ENCODE measurements at places on chromosomes 3 and 15.

GRCh38 chr3:42831321-42831713 lies 22.1 kb downstream of the ACKR2 start:
- DNase-seq = peak; percentile 42

- DNase-seq = no peak
Measured at GRCh38 chr15:43463507-43463906, 29.4 kb downstream of the TP53BP1 start.

DNA sequence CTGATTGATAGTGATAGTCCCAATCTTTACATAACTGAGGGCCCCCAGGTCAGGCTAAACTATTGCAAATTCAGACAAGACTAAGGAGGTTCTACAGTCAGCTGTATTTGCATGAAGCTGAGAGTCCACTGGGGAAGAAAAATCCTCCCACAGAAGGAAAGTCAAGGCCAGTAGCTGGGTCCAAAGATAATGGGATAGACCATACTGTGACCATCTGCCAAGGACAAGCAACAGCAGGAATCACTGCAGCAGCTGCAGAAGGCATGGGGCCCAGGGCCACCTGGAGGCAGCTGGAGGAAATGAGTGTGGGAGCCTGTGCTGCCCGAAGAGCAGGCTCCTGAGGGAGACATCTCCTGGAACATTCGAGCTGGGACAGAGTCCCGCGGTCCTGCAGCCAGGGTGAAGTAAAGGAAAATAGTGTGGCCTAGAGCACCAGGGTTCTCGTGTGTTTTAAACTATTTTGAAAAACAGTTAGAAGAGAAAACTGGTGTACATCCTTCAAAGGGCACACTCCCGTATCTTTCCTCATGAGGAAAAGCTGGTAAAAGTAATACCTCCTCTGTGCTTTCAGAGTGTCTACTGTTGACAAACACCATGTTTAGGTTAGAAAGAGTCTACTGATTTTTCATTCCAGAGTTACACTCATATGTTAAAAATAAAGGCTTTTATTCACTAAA lies 13.2 kb upstream of the TMEM212 start:
- DNase-seq = no peak

GRCh38 chr15:37059086-37059485 lies 41.3 kb downstream of the MEIS2 start:
- DNase-seq = no peak

DNA sequence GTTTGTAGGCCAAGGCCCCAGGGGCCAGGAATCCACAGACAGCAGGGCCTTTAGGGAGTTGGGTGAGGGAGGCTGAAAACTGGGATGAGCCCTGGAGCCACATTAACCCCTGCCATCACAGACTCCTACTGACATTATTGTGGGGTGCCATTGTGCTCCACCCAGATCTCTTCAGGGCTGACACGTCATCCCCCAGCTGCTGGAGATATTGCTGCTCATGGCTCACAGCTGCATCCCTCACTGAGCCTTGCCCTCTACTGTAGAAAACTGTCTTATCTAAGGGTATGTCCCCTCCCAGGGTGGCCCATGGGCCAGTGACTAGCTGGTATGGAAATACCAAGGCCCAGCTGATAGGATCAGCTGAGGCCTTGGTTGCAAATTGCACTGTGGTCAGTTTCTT lies 87.3 kb upstream of the PRR23C start:
- no peak for DNase-seq

DNA sequence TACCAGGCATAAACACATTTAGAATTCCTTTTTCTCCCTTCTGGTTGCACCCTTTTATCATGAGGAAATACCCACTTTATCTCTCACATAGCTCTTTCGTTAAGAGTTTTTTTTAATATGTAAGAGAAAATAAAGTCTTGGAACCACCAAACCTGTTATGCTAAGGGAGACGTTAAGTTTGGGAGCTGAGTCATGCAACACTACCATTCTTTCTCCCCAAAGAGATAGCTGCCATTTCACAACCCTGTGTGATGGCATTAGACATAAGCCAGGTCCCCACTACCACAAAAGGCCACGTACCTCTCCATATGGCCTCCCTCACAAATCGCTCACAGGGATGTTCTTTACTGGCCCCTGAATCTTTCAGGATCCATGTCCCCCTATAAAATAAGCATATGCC lies 7.6 kb upstream of the NIPA1 start:
- DNase-seq = no peak

GRCh38 chr3:103210583-103210982 lies 775.8 kb downstream of the ZPLD1 start:
- DNase-seq = no peak

DNA sequence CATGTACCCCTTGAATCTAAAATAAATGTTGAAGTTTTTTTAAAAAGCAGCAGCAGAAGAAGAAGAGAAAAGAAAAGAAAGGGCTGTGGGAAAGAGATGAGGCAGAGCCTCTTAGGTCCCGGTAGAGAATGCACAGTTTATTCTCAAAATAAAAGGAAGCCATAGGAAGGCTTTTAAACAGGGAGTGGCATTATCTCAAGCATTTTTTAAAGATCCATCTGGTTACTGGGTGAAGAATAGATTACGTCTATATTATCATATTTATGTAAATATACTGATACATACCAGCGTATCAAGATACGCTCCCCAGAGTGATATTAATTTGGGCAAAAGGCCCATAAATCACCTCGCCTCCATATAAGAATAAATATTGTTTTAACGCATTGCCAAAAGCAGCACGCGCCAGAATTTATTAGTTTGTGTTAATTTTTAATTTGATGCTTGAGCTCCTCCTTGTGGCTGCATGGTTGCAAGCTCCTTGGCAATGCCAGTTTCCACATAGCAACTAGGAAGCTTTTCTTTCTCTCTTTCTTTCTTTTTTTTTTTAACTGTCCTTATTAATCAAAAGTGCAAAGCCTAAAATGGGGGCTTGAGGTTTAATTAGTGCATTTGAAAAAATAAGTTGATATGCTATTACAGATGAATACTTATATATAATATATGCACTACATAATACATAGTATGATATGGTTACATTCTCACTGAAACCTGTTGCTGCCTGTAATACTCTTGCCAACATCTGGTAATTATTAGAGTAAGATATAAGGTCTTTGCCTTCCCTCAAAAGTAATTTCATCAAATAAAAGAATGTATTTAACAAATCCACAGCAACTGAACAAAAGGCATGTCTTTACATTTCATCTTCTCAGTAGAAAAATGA lies 242.8 kb upstream of the UBE2E2 start:
- DNase-seq = no peak

DNA sequence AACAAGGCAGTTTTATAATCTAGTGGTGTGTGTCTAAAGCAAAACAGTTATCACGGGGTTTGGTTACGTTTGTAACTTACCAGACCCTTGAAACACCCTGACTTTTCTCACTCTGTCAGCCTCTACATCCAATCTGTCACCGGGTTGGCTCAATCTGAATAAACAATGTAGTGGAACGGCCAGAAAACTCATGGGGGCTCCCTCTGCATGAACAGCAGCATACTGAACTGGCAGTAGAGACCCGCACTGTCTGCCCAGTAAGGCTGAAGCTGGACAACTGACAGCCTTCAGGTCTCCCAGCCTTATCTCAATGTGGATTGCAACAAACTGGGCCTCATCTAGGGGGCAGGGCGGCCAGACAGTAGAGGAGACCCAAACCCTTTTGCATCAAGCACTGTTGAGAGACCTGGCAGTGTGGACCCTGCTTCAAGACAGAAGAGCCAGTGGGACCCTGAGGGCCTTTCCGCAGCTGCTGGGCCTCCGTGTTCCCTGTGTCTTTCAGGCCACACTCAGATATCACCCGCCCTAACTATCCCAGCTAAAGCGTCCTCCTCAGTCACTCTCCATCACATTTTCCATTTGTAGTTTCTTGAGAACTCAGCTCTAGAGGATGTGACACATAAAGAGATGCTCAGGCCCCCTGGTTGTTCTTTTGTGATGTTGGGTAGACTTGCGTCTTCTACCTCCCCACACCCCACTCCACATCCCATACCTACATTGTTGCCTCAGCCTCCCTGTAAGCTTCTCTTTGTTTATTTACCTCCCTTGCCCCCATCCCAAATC lies 181.2 kb upstream of the NR2E3 start:
- no peak for DNase-seq

DNA sequence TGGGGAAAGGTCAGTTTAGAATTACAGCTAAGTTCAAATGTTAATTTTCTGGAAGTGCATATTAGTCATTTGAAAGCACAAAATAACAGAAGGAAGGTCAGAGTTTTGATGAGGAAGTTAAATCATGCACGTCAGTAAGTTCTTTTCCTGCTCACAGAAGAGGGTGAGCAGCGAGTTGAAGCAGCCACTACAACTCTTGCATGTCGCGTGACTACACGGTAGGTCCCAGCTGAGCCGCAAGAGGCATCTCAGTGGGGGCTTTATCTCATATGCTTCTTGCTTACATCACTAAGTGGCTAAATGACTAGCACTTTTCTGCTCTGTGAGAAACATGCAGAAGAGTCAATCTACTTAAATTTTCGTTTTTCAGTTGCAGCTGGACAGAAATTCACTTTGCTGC lies 21.3 kb upstream of the SEC62 start:
- no peak for DNase-seq

- no peak for DNase-seq
Measured at GRCh38 chr3:134592806-134593205, 58.0 kb downstream of the KY start.

DNA sequence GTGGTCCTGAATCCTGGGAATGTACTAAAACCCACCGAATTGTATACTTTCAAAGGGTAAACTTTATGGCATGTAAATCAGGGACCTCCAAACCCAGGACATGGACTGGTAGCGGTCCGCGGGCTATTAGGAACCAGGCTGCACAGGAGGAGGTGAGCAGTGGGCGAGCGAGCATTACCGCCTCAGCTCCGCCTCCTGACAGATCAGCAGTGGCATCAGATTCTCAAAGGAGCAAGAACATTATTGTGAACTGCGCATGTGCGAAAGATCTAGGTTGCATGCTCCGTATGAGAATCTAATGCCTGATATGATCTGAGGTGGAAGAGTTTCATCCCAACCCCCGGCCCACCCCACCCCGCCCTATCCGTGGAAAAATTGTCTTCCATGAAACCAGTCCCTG lies 22.2 kb downstream of the HEG1 start:
- DNase-seq = no peak

DNA sequence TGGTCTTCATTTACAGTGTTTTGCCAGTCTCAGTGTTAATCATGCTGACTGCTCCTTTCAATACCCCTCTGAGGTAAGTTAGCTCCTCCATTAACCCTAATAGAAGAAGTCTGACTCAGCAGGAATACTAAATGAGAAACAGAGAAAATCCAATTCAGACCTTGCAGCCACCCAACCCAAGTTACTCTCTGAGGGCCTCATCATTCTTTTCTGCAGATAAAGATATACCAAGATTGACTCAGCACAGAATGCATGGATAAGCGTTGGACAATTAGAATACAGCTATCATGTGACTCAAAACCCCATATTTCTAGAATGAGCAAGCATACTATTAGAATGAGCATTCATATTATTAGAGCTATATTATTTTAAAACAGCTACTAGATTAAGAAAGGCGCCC lies 389.1 kb upstream of the SGO1 start:
- DNase-seq = no peak

DNA sequence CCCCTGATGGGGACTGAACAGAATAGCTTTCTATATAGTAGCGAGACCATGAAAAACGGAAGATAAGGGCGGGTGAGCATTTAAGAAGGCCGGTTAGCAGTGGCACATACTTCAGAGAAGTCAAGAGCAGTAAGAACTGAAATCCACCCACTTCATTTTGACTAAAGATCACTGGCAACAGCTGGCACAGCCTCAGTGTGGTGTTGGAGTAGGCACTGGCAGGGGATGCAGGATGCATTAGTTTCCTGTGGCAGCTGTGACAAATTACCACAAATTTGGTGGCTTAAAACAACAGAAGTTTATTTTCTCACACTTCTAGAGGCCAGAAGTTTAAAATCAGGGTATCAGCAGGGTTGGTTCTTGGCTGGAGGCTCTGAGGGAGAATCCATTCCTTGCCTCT lies 176.5 kb downstream of the ADAMTSL3 start:
- no peak for DNase-seq

- DNase-seq = no peak
Measured at GRCh38 chr3:73530022-73530396, 94.7 kb downstream of the PDZRN3 start.

DNA sequence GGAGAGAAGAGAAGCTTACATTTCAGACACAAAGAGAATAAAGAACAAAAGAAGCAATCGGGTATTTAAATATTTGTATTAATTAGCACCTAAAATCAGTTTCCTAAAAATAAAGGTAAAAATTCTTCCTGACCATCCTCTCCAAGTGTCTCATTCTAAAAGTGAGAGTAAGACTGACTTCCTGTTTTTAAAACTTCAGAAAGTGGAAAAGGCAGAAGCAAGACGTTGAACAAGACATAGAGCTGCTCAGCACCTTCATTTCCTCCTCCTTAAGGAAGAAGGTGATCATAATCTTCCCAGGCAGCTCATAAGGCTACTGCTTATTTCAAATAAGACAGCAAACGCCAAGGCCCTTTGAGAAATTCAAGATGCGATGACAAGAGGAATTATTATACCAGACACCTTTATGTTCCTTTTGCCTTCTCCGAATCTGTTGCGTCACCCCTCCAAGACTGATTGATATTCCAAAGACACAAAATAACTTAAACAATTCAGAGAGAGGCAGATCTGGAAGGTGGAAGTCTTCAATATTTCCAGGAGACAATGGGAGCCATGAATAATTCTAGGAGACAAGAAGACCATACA lies 238.8 kb upstream of the TLE3 start:
- no peak for DNase-seq

DNA sequence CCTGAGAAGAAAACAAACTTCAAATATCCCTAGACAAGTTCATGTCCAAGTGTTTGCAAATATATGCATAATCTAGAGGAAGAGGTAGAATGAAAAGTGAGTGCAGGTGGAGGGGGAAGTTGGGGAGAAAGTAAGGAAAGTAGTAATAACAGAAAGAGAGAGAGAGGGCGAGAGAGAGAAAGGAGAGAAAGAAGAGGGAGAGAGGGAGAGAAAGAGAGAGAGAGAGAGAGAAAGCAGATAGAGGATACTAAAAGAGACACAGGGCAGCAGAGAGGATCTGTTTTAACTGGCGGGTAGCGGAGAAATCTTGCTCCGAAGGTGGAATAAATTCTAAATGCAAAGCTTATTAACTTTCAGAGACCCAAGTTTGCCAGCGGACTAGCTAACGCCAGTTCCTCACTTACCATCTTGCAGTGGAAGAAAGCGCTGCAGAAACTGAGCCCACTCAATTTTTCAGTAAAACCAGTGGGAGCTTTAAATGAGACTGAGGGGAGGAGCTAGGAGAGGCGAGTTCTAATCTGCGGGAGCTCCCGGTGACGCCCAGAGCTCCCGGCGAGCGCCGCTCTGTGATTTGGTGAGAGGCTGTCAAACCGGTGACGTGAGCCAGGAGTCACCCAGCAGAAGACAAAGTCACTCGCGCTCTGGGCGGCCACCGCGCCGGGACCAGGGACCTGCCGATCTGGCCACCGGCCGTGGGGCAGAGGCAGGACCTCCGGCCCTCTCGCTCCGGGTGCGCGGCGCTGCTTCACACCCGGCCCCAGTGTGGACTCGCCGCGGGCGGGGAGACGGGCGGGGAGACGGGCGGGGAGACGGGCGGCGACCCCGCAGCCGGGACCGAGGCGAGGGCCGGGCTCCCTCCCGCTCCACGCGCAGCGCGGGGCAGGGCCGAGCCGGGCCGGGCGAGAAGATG lies at the start of gene GMNC:
GMNC (minus strand) TSS at position 486 of the 910 bp plus-strand sequence; CDS start at position 407, 79 bp downstream.
- DNase-seq = no peak

All from T-helper 17 cell (primary cell).